ENCODE measurements at places on chromosomes 16 and 17.

DNA sequence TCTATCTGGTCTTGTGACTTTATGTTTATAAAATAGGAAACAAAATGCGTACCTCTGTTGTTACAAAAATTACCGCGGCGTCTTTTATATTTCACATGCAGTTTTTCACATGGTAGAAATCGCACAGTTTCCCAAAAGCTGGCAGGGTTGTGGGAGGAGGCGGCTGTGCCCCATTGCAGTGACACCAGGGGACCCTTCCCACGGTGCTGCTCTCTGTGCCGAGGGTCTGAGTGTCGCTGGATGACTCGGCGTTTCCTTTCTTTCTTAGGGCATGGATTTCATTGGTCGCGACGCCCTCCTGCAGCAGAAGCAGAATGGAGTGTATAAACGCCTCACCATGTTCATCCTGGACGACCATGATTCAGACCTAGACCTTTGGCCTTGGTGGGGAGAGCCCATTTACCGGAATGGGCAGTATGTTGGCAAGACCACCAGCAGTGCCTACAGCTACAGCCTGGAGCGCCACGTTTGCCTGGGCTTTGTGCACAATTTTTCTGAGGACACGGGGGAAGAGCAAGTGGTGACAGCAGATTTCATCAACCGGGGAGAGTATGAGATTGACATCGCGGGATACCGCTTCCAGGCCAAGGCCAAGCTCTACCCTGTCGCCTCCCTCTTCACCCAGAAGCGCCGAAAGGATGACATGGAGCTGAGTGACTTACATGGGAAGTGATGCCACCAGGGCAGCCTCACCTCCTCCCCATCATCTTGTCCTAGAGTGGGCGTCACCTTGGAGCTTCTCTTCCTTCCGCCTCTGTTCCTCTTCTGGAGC is 17.2 kb upstream of the CLEC18C start:
- no peak for DNase-seq

DNA sequence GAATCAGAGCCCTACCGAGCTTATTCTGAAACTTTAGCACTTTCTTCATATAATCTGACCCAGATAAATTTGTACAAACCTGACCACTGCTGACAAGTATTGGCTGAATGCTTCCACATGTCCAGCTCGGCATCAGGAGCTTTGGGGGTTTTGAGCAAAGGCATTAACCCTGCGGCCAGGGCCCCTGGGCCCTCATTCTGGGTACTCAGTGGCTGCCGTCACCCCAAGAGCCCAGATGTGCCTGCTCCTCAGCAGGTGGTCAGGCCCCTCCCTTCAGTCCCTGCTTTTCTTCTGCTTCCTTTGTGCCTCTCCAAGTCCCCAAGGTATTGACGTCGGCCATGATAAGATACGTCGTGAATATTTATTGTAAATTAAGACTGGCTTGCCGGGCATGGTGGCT is 47.3 kb upstream of the CHMP6 start:
- DNase-seq, result no peak

DNA sequence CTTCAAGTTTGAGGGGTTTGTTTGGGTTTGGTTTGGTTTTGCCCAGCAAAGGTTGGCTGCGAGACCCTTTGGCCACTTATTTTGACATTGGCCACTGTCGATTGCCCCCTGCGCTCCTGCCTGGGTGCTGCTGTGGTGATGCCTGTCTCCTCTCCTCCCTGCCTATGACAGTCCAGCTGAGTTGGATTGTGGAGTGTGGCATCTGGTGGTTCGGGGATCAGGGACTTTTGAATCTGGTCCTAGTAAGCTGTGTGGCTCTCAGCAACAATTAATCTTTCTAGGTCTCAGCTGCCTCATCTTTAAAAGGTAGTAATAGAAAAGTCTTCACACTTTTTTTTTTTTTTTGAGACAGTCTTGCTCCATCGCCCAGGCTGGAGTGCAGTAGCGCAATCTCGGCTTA is 27.1 kb downstream of the CDK5RAP3 start:
- DNase-seq, result no peak

DNA sequence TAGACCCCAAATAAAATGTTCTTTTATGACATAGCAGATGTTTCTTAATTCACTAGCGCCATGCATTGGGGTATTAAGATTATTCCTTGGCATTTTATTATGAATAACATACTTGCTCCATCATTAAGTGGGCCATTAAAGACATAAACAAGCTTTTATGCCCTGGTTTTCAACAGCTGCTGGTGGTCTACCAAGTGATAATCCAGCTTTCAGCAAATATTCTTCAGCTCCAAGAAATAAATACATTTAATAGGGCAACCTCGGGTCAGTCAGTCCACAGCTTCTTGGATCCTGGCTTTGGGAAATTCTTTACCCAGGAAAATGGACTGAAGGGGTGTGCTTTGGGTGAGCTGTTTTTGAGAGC is 217.3 kb upstream of the IRX3 start:
- no peak for DNase-seq

DNA sequence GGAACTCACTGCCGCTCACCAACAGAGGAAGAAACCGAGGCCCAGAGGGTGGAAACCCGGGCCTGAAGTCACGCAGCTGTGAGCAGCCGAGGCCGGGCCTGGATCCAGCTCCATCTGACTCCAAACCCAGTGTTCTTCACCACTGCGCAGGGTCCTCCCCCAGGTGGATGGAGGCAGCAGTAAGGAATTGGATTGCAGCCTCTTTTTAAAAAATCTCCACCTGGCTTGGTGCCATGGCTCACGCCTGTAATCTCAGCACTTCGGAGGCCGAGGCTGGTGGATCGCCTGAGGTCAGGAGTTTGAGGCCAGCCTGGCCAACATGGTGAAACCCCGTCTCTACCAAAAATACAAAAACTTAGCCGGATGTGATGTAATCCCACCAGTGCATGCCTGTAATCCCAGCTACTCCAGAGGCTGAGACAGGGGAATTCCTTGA is 177.2 kb downstream of the FOXL1 start:
- no peak for DNase-seq

GRCh38 chr17:37338847-37339246 is 36.9 kb upstream of the C17orf78 start:
- DNase-seq, result no peak

- DNase-seq, result no peak
Observed at GRCh38 chr16:11992008-11992584, 15.6 kb downstream of the SNX29 start.

GRCh38 chr17:80894726-80895125 is 96.9 kb upstream of the CHMP6 start:
- no peak for DNase-seq

DNA sequence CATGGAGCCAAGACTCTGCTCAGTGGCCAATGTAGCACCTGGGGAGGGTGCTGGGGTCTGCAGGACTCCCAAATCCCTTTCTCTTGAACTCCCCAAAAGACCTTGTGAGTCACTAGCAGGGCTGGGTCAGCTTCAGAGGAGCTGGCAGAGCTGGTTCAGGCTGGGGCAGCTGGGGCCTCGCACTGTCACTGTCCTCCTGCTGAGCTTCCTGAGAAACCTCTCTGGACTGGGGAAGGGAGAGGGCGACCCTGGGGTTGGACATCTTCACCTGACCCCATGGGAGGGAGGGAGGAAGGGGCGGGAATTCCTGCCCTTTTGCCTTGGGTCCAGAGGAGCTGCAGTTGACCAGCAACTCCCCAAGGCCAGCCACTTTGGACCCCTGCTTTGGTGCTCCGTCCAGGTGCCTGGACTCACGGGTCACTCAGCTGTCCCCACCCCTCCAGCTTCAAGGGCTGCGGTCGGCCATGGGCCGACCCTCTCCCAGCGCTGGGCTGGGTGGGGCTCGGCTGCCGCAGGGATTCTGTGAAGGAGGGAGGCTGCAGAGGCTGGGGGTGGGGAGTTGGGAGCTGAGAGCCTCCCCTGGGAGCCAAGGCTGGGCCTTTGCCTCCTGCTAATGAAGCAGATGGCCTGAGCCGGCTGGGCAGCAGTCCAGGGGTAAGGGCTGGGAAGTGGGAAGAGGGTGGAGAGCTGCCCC is 9.2 kb downstream of the FMNL1 start:
- DNase-seq, result no peak

- DNase-seq, result peak; percentile 75
Observed at GRCh38 chr16:29961479-29962343, at the start of gene TMEM219. TMEM219 (plus strand) TSS chr16:29962079; CDS start chr16:29963144, 1,065 bp downstream.

GRCh38 chr17:27233776-27234175 is 60.1 kb upstream of the WSB1 start:
- no peak for DNase-seq

DNA sequence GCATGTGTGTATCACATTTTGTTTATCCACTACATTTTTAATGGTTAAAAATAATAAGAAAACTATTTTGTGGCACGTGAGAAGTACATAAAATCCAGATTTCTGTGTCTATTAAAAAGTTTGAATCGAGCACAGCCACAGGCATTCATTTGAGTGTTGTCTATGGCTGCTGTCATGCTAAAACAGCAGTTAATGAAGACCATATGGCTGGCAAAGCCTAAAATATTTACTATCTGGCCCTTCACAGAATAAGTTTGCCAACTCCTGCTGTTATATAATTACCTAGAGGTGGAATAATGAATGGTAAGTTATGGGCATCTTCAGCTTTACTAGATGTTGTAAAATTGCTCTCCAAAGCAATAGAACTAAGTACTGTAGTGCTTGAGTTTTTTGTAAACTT is 30.5 kb downstream of the TMEM98 start:
- DNase-seq, result peak; percentile 60

DNA sequence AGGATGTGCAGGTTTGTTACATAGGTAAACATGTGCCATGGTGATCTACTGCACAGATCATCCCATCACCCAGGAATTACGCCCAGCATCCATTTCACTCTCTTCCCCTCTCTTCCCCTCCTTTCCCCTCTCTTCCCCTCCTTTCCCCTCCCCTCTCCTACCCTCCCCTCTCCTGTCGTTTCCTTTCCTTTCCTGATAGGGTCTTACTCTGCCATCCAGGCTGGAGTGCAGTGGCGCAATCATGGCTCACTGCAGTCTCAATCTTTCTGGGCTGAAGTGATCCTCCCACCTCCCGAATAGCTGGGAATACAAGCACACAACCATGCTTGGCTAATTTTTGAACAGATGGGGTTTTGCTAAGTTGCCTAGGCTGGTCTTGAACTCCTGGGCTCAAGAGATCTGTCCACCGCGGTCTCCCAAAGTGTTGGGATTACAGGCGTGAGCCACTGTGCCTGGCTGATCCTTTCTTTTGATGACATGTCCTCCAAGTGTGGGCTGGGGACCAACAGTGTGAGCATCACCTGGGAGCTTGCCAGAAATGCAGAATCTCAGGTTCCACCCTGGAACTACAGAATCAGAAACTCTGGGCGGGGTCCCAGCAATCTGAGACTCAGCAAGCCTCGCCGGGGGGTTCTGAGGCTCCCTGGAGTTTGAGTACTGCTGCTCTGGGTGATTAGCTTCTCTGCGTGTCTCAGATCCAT is 10.8 kb downstream of the ATP2C2 start:
- no peak for DNase-seq

- no peak for DNase-seq
Observed at GRCh38 chr17:6455321-6455705, 11.1 kb downstream of the PIMREG start.

DNA sequence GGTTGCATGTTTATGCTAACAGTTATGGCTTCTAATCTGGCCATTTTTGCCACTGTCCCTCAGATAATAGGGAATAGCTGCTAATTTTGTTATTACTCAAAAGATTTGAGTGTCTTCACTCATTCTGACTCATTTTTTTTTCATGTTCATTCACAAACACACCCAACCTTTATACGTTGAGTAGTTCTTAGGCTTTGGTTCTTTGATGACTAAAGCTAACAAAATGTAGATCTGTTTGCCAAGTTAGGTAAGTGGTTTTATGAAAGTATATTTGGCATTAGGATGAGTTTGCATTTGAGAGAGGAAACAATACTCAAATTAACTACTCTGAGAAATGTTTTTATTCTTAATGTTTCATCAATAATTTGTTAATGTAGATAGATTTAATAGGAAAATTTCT is 3.6 kb downstream of the MAP2K4 start:
- peak; percentile 22 for DNase-seq

DNA sequence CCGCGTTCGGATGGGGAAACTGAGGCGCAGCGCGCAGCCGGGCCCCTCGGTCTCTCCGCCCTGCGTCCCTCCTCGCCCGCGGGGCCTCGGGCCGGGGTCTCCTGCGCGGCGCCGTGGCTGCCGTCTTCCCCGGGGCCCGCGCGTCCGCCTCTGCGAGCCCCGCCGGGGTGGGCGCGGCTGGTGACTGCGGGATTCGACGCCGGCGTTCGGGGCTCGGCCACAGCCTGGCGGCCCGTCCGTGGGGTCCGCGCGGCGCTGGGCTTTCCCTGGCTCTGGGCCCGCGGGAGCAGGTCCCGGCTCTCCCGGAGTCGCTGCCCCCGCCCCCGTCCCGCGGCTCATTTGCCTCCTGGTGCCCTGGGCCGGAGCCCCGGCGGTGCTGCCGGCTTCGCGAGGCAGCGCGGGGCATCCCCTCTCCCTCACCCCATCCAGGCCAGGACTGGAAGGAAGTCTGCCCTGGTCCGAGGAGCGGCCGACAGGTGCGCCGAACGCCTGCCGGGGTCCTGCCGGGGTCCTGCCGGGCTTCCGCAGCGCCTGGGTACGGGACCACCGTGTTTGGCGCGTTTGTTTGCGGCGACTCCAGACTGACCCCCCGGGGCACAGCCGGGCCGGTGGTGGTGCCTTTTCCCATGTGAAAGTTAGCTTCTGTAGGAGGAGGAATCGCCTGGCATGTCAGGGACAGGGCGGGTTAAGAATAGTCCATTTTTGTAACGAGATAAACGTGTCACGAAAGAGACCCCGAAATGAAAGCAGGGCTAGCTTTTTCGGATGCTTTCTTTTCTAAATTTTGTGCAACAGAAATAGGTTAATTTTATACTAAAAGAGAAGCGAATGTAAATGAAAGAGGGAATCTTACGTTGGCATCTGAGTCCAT is 671 bp downstream of the CHMP6 start:
- DNase-seq, result no peak

DNA sequence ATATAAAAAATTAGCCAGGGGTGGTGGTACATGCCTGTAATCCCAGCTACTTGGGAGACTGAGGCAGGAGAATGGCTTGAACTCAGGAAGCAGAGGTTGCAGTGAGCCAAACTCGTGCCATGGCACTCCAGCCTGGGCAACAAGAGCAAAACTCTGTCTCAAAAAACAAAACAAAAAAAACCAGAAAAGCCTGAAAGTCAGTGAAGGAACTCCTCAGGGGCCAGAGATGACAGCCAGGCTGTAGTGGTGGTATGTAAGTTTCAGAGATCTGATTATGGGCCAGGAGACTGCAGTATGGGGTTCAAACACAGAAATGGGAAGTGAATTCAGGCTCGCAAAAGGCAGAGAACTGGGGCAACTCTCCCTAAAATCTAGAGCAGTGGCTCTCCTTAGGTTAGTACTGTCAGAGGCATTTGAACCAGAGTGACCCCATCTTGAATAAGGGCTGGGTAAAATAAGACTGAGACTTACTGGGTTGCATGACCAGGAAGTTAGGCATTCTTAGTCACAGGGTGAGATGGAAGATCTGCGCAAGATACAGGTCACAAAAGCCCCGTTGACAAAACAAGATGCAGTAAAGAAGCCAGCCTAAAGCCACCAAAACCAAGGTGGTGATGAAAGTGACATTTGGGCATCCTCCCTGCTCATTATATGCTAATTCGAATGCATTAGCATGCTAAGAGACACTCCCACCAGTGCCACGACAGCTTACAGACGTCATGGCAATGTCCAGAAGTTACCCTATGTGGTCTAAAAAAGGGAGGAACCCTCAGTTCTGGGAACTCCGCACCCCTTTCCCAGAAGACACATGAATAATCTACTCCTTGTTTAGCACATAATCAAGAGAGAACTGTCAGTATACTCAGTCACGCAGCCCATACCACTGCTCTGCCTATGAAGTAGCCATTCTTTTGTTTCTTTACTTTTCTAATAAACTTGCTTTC is 120.2 kb upstream of the XYLT1 start:
- DNase-seq, result no peak

GRCh38 chr17:42475835-42476234 is 17.2 kb downstream of the ATP6V0A1 start:
- DNase-seq, result no peak

- no peak for DNase-seq
Observed at GRCh38 chr17:51706093-51706492, 445.7 kb downstream of the UTP18 start.

- DNase-seq, result no peak
Observed at GRCh38 chr17:8320990-8321389, 10.9 kb downstream of the ARHGEF15 start.
